Caki2 (cell line): ENCODE measurements at places on chromosomes 6 and 20. TPM values are rescaled to one million over a fixed set of nuclear protein-coding genes. Genes with fewer than 3 reads are reported as not detected.

Gene IER3
- 124 and 148 TPM in 2 replicates for total RNA-seq

GRCh38 chr6:156995502-156995901 lies 218.3 kb downstream of the ARID1B start:
- no peak for DNase-seq

Gene LST1
- total RNA-seq = not detected in 2 replicates

DNA sequence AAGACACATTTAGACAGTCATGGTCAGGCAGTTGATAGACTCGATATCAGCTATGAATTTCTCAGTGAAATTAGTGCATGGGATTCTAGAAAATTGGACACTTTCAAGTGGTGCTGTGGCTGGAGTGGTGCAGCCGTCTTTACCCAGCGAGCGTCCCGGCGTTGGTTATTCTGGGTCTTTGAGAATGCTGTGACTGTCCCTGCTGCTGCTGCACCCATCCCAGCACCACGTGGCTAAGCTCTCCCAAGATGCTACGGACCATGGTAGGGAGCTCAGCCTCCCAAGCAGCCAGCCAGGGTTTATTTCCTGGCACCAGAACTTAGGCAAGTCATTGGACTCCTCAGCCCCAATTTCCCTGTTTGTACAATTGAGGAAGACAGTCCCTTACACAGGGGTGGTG lies 147.2 kb upstream of the RPS6KA2 start:
- DNase-seq = no peak

DNA sequence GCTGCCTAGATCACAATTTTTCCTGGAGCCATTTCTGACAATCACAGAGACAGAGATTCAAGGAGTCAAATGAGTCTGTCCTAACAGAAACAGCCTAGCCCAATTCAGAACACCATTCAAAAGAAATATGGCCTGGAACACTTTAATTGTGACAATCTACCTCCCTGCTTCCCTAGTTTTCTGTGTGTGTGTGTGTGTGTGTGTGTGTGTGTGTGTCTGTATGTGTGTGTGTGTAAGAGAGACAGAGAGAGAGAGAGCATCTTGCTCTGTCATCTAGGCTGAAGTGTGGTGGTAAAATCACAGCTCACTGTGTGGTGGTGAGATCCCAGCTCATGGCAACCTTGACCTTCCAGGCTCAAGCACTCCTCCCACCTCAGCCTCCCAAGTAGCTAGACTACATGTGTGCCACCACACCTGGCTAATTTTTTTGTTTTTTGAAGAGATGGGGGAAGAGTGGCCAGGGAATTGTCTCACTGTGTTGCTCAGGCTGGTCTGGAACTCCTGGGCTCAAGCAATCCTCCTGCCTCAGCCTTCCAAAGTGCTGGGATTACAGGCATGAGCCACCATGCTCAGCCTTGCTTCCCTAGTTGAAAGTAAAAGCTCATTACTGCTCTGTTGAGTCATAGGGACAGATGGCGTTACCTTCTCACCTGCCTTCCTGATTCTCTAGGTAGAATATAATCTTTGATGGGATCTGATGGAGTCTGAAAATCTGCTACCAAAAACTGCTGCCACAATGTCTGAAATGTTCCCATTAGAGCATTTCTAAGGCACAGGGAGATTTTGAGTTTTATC lies 89.6 kb upstream of the BEND6 start:
- DNase-seq = no peak

DNA sequence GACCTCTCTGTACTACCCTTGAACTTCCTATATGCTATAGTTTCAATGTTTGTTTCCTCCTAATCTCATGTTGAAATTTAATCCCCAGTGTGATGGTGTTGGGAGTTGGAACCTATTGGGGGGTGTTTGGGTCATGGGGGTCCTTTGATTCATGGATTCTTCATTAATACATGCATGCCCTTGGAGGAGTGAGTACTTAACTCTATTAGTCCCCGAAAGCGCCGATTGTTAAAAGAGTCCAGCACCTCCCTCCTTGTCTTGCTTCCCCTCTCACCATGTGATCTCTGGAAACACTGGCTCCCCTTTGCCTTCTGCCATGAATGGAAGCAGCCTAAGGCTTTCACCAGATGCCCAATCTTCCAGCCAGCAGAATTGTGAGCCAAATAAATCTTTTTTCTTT lies 31.7 kb downstream of the NCR2 start:
- DNase-seq = no peak

GRCh38 chr6:83729871-83730270 lies 21.0 kb upstream of the SNAP91 start:
- DNase-seq = no peak

GRCh38 chr6:168258795-168259194 lies 60.8 kb downstream of the DACT2 start:
- no peak for DNase-seq
